ENCODE measurements at places on chromosomes 1 and 21.

DNA sequence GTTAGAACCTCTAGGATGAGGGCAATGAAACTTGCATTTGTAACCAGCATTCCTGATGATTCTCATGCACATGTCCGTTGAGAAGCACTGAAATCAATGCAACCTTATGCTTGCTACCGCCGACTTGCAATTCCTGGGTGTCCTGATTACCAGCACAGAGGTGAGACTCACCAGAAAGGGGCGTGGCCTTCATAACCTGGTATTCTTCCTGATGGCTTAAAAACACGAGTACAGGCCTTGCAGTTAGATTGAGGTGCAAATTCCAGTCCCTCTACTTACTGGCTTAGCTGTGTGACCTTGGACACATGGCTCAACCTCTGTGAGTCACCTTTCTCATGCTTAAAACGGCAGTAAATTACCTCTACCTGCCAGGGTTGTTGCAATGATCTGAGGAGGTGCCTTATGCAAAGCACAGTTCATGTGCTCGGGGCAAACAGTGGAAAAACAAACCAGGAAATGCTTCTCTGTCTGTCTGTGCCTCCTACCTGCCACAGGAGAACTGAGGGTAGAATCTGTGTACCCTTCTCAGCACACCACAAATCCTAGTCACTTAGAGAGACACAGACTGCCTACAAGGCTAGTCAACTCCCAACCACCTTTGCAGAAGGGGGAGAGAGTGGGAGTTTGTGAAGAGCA lies 39.1 kb upstream of the ECE1 start:
- no peak for DNase-seq

GRCh38 chr1:56780128-56780750 lies 39.0 kb downstream of the FYB2 start:
- DNase-seq, result no peak

GRCh38 chr1:104526158-104526795 lies 776.6 kb downstream of the AMY1C start:
- DNase-seq, result no peak

- no peak for DNase-seq
Observed at GRCh38 chr1:22326372-22326915, 125.2 kb upstream of the ZBTB40 start.

- peak; percentile 27 for DNase-seq
Observed at GRCh38 chr1:7942214-7942921, 1.7 kb upstream of the TNFRSF9 start.

DNA sequence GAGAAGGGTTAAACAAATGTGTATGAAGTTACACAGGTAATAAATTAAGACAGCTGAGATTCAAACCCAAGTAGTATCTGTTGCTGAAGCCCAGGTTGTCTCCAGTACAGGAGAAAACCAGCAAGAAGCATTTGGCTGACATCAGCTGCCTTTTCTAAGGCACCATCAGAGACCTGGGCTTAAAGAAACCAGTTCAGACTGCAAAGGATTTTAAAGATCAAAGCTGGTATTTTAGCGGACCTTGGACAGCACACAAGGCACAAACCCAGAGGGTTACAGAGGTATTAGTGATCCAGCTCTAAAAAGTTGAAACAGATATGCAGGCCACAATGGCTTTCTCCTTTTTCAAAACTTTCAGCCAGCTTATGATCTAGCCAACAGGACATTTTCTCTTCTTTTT lies 23.4 kb downstream of the BEND5 start:
- no peak for DNase-seq

GRCh38 chr1:242738702-242739645 lies 214.5 kb upstream of the PLD5 start:
- DNase-seq, result no peak

- no peak for DNase-seq
Observed at GRCh38 chr21:14955936-14956520, 108.8 kb downstream of the NRIP1 start.

DNA sequence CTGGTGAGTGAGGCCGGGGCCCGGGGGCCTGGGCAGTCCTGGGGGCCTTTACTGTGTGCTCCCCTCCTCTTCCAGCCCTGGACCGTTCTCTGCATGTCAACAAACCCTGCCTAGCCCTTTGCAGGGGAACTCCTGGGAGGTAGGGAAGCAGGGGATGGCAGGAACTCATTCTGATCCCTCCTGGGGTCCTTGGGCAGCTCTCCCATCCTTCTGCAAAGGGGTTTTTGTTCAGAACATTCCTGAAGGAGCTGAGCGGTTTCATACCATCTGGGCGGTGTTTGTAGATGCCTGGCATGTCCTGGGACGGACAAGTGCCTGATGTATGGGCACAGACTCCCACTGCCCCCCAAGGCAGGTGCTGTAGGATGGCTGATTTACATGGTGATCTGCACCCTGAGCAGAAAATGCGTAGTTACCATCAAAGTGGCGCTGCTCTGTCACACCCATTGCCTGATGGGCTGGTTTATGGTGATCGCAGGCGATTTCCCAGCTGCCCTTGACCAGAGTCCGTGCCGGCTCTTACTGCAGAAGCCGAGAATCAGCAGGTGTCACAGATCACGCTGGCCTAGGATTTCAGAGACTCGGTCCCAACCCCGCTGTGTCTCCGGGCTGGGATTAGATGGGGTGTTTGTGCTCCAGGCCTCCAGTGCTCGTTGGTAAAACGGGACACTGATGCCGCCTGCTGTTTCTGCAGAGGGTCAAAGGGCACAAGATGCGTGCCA lies 71.6 kb upstream of the TRAPPC10 start:
- no peak for DNase-seq

GRCh38 chr1:192243721-192244120 lies 73.1 kb upstream of the RGS21 start:
- no peak for DNase-seq

DNA sequence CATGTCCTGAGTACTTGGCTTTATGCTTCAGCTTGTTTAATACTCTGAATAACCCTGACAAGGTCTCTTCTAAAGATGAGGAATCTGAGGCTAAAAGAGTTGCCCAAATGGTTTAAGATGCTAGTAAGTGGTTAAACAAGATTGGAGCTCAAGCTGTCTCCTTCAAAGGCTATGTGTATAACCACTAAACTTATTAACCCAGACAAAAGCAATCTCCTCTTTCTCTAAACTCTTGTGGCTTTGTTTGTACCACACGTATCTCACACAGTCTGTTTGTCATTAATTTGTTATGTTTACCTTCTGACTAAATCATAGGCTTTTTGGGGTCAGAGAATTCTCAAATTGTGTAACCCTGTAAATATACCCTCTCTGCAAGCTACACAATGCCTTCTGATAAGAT lies 89.9 kb downstream of the HMCN1 start:
- DNase-seq, result no peak

- DNase-seq, result peak; percentile 87
Observed at GRCh38 chr1:156126630-156127534, 12.4 kb downstream of the LMNA start.

GRCh38 chr21:37245151-37245550 lies 22.0 kb downstream of the VPS26C start:
- no peak for DNase-seq

DNA sequence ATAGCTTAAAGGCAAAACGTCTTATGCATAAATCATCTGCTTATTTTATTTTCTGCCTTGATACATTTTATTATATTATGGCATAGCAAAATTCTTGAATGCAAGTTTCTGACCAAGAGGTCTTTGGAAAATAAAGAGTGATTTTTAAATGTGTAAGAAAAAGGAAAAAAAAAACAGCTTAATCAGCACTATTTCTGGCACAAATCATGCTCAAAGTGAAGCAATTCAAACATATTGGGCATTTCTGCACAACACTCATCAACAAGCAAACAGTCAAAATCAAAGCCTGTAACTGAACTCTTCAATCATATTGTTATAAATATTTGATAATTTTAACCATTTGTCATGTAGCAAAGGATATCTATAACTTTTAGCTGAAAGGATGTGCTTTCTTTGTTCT lies 250.9 kb downstream of the PTPRC start:
- DNase-seq, result no peak

GRCh38 chr1:41366455-41367287 lies 5.4 kb downstream of the FOXO6 start:
- peak; percentile 55 for DNase-seq

DNA sequence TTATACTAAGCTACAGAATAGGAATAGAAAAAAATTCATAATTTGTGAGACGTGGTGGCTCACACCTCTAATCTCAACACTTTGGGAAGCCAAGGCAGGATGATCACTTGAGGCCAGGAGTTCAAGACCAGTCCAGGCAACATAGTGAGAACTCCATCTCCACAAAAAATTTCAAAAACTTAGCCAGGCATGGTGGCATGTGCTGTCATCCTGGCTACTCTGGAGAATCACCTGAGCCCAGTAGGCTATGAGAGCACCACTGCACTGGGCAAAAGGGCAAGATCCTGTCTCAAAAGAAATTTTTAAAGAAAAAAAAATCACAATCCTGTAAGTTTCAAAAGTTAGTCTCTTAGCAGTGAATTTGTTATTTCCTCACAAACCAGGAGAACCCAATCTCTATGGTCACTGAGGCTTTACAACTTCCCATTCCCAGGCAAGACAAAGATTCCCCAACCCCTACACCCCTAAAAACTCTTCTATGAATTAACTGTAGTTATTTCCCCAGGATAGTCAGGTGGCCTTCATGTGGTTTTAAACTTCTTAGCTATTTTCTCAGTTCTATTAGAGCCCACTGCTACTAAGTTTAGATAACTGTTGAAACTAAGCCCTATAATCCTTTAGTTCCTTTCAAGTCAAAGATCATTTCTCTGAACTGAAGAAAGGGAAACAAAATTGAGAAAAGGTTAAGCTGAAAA lies 74.5 kb downstream of the FOXJ3 start:
- no peak for DNase-seq

GRCh38 chr1:51086496-51087271 lies 15.3 kb upstream of the C1orf185 start:
- no peak for DNase-seq

DNA sequence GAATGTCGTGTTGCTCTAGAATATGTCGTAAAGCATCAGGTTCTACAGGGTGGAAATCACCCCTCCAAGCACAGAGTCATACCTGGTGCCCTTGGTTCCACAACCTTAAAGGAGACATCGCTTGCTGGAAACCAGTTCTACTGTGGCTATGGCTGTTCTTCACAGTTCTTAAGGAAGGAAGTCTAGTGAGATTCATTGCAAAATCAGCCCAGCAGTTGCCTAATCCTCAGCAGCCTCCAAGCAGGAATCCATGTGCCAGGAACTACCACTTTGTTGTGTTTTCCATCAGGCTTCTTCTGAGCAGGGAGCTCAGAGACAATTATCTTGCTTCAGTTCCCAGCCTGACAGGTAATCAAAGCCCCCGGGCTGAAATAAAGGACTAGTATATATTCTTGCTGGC lies 45.0 kb upstream of the SLC35F3 start:
- DNase-seq, result no peak

- no peak for DNase-seq
Observed at GRCh38 chr1:182700351-182700709, 15.9 kb upstream of the RGS8 start.

DNA sequence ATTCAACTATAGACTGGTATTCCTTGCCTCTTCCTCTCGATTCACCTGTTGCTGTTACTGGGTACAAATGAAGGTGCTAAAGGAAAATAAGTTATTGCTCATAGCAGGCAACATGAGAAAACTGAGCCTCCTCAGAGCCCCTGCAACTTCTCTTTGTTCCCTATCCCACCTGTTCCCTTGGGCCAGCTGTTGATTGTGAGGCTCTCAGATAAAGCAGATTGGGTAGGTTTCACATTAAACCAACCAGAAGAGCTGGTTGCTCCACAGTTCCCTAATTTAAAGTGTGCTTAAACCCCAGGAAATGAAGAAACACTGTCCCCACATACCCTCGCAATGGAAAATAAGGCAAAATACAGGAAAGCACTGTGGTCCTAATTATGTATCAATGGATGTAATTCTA lies 4.8 kb downstream of the DEDD start:
- DNase-seq, result no peak

GRCh38 chr1:31041529-31041928 lies 24.0 kb downstream of the PUM1 start:
- DNase-seq, result no peak

DNA sequence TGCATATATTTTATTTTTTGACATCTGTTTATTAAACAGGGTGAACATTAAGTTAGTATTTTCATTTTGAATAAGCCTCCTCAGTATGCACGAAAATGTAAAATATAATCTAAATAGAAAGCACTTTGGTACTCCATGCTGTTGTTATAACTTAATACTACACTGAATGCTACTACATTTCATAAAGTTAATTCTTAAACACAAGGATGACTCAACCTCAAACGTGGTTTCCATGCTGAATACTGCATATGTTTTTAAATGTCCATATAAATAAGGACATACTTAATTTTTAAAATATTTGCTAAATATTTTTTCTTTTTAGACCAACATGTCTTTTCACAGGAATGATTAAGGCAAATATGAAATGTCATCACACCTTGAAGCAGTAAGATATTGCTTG lies 83.9 kb downstream of the USP24 start:
- no peak for DNase-seq

- DNase-seq, result no peak
Observed at GRCh38 chr1:14599800-14600199, 1.3 kb downstream of the KAZN start.

DNA sequence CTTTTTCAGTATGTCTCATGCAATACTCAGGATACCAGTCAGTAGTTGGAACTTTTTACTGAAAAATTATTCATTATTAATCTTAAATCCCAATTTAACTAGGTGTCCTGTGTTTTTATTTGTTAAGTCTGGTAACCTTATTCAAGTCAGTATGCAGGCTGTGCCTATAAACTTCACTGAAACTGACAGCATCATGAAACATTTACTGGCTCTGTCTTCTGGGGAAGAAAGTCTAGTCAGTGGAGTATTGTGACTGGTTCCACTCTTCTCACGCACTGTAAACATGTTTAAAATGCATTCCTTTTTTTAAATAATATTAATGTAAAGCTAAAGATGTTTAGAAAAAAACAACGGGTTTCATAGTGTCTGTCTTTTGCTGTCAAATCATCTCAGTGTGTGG lies 739.7 kb downstream of the LTN1 start:
- no peak for DNase-seq

DNA sequence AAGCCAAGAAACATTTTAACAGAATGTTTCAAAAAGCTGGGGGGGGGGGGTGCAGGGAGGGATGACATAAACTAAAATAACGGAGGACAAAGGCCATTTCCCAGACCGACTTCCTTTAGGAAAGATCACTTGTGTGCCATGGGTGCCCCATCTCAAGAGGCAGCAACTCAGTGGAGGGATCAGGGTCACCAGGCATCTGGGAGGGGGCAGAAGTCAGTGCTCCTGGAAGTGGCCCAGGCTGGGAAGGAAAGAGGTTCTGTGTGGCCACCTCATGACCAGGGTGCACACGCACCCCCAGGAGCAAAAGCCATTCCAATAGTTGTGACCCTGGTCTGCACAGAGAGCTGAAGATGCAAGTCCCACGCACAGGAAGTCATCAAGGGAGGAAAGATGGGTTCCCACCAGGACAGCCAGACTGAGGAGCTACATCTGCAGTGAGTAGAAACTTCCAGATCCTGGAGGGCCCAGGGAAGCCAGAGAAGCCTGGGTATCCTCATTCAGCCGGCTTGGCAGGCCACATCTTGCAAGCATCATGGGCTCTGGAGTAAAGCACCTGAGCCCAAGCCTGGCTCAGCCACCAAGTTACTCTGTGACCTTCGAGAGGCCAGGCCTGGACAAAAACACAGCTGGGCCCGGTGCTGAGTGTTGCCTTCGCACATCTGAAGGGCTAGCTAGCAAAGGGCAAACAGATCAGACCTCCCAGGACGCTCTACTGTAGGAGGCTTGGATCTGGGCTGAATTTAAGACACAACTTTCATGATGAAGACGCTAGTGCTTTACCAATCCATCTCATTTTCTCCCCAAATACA lies 36.0 kb downstream of the NPHP4 start:
- no peak for DNase-seq

- no peak for DNase-seq
Observed at GRCh38 chr1:109624201-109625010, 4.8 kb downstream of the AMPD2 start.

- no peak for DNase-seq
Observed at GRCh38 chr1:175901076-175901836, 157.9 kb upstream of the TNR start.

Measured in naive thymus-derived CD8-positive, alpha-beta T cell (primary cell).